Right cardiac atrium (tissue), 5 donors: ENCODE measurements at places on chromosomes 11 and 22. TPM values are rescaled to one million over a fixed set of nuclear protein-coding genes. Genes with fewer than 3 reads are reported as not detected.

DNA sequence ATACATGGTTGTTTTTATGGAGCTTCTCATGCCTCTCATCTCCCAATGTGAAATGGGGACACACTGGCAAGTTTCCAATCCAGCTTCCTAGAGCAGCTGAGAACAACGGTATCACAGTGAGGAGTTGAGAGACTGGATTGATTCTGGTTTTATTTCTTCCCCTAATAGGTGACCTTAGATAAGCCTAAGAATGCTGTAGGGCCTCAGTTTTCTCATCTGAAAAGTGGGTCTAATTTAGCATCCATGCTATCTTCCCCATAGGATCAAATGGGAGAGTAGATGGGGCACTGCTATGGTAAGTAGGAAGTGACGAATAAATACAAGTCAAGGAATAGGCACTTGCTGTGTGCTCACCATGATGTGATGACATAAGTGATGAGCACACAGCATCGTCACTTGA is 61.1 kb upstream of the PHOX2A start:
- DNase-seq, result no peak

DNA sequence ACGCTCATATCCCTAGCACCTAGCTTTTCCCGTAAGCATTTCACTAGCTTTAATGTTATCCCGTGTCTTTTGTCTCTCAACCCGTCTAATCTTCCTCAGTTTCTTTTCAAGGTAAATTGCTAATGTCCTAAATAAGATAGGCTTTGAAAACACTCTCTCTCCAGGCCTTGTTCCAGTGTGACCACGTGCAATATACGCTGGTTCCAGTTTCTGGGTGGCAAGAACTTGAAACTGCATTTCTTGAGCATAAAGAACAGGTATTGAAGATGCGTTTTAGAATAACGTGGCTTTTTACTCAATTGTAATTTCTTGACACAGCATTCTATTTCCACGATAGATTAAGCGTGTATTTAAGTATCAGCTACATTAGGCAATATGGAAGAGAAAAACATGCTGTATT is 1.1 kb downstream of the CDC45 start:
- DNase-seq, result no peak

GRCh38 chr22:38043151-38044039 is 13.8 kb upstream of the PICK1 start:
- no peak for DNase-seq

DNA sequence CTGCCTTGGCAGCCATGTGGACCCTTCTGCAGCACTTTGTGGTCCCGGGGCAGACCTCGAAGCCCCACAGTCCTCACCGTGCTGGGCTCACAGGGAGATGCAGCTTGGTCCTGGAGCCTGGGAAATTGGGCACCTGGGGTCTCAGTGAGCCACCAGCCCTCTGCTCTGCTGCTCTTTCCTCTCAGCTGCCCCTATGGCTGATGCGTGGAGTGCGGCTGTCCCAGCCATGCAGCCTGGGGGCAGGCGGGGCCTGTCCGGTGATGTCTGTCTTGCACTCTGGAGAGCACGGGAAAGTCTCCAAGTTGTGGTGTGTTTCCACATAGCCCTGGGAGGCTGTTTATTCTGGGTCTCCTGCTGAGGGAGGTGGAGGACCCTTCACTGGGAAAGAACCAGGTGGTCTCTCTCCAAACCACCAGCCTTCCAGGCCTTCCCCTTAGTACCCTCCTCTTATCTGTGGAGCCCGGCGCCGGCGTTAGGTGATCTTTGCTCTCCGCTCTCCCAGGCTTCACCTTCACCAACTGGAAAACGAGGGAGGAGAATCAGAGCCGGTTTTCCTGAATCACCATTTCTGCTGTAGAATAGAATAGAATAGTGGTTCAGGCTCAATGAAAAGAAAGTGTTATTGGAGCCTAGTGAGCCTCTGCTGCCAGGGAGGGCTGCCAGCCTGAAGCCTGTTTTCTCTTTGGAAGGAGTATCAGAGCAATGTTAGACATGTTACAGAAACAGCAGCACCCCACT is 41.2 kb upstream of the GRAMD4 start:
- peak; percentile 87 for DNase-seq

DNA sequence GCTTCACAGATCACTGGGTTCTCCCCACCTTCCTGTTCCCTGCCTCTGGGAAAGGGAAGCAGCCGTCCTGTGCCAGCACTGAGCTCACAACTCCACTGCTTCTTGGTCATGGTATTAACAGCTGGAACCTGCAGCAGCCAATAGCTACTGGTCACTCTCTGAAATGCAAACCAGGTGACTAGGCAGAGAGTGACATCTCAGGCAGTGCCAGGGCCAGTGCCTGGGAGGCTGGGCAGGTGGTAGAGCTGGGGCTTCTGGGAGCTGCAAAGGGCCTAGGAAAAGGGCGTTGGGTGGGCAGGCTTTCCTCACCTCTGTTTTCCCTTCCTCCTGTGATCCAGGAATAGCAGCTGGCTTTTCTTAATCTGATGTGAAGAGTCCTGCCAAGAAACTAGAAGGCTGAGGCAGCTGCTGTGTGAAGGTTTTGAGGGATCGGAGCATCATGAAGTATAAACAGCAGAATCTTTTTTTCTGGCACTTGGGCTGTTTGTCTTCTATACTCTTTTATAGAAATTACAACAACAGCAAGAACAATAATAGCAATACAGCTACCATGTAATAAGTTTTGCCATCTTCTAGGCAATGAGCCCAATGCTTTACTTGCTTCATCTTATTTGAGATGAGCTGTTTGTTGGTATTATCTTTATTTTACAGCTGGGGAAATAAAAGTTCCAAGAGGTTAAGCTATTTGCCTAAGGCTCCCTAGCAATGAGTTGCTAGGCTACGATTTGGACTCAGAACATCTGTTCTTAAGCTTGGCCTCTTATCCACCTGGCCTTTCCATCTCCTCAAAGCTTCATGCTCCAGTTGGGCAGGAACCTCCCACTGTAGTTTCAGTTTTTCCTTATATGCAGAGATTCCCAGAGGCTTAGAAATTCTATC is 22.0 kb upstream of the CD44 start:
- DNase-seq, result no peak

Gene RRM1
- 27.4 TPM for total RNA-seq
